ENCODE measurements at places on chromosomes 13 and 19.

DNA sequence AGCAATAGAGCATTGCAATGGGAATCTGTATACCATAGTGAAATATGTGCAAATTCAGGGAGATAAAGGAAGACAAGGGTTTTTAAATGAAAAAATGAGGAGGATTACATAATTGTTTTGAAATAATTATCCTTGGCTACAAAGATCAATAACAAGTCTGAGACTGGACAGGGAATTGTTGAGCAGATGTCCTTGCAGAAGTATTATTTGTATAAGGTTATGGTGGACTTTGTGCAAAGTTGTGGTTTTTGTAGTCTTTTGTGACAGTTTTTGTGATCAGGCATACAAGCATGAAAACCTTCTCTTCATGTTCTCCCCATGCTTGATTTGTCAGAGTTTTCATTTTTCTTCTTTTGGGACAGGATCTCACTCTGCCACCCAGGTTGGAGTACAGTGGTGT is 25.3 kb upstream of the ZNF780A start:
- DNase-seq, result no peak

GRCh38 chr13:20295956-20296355 is 63.8 kb upstream of the GJB6 start:
- no peak for DNase-seq

GRCh38 chr19:2549701-2550191 is 73.8 kb downstream of the GADD45B start:
- no peak for DNase-seq

- no peak for DNase-seq
Observed at GRCh38 chr19:40692212-40692551, 1.7 kb upstream of the NUMBL start.

DNA sequence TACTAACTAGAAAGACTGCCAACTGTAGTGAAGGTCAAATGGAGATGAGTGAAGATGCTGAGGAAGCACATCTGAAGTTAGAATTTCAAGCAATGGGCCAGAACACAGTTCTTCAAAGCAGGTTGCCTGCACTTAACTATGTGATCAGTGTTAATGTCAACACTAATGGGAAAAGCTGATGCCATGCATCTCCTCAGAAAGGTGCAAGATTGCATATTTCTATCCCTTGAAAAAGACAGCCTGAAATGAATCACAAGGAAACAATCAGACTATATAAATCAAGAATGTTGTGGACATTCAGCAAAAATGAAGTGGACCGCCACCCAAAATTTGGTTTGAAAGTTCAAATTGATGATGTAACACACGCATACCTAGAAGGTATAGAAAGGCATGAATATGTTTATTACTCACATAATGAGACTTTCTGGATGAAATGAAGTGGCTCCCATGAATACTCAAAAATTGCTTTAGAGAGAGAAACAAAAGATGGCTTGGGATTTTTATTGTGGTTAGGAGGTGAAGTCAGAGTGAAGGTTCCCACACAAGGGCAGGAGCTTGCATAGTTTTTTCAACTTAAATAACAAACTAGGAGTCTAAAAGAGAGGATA is 522.4 kb downstream of the KCTD12 start:
- DNase-seq, result no peak

- peak; percentile 25 for DNase-seq
Observed at GRCh38 chr19:14393329-14393728, 12.1 kb downstream of the ADGRE5 start.

- DNase-seq, result no peak
Observed at GRCh38 chr13:50366488-50367174, 351.4 kb downstream of the KCNRG start.

- no peak for DNase-seq
Observed at GRCh38 chr19:406135-406781, 2.7 kb downstream of the C2CD4C start.

DNA sequence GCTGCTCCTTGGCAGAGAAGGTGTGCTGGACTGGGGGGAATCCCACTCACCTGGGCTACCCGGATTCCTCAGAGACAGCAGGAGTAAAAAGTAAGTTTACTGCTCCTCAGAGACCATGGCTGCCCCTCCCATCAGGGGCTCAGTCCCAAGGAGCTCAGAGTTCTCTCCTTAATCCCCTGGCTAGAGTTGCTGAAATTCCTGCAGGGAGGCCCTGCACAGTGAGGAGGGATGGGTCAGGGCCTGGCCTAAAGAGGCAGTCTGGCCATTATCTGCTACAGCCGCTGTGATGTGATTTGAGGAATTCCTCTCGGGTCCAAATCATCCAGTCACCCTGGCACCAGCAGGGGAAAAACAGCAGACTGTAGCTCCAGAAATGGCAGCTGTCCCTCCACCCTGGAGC is 502.5 kb downstream of the PCDH17 start:
- no peak for DNase-seq

- no peak for DNase-seq
Observed at GRCh38 chr13:109275852-109276251, 510.5 kb downstream of the IRS2 start.

- no peak for DNase-seq
Observed at GRCh38 chr19:4455719-4456475, 1.7 kb downstream of the UBXN6 start.

GRCh38 chr13:111437417-111437816 is 117.0 kb downstream of the TEX29 start:
- DNase-seq, result no peak

GRCh38 chr19:3580156-3580934 is 4.9 kb upstream of the GIPC3 start:
- DNase-seq, result no peak

DNA sequence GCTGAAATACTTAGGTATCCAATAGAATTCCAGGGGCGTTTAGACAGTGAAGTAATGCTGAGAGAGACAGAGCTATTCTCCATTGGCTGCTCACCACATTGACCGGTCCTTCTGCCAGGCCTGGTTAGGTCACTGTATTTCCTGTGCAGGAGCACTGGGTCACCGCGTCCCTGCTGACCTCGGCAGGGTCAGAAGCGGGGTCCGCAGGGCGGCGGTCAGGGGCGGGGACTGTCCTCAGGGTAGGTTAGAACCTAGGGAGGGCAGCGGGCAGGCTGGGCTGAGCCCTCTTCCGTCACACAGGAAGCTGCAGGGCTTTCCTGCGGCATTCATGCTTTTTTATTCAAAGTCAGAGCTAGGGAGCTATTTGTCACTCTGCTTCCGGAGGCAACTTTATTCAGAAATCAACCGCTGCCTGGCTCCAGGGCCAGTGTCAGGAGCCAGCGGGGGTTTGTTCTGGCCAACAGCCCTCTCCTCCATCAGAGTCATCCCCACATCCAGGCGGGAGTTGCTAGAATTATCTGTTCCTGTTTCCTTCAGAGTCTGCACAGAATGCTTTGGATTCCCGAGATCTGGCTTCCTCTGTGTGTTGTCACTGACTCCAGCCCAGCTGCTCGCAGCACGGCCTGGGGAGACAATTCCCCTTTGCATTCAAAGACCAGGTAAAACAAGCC is 81.2 kb upstream of the WASF3 start:
- no peak for DNase-seq

GRCh38 chr13:27001705-27002104 is 169.9 kb downstream of the USP12 start:
- no peak for DNase-seq

DNA sequence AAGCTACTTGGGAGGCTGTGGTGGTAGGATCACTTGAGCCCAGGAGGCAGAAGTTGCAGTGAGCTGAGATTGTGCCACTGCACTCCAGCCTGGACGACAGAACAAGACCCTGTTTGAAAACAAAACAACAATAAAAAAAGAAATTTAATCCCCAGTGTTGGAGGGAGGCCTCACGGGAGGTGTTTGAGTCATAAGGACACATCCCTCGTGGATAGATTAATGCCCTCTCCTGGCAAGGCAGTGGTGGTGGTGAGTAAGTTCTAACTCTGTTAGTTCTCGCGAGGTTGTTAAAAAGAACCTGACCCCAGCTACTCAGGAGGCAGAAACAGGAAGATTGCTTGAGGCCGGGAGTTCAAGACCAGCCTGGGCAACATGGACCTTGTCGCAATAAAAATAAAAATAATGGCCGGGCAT is 27.6 kb upstream of the SIN3B start:
- no peak for DNase-seq

DNA sequence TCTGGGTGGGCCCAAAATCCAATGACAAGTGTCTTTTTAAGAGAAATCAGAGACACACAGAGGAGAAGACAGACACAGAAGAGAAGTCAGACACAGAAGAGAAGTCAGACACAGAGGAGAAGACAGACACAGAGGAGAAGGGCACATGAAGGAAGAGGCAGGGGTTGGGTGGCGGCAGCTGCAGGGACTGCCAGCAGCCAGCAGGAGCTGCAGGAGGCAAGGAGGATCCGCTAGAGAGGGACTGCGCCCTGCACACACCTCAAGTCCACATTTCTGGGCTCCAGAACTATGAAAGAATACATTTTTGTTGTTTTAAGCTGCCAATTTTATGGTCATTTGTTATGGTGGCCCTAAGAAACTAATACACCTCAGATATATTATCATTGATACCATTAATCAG is 140.6 kb downstream of the ZIC5 start:
- DNase-seq, result no peak

GRCh38 chr13:45219123-45219891 is 18.5 kb upstream of the KCTD4 start:
- DNase-seq, result no peak

DNA sequence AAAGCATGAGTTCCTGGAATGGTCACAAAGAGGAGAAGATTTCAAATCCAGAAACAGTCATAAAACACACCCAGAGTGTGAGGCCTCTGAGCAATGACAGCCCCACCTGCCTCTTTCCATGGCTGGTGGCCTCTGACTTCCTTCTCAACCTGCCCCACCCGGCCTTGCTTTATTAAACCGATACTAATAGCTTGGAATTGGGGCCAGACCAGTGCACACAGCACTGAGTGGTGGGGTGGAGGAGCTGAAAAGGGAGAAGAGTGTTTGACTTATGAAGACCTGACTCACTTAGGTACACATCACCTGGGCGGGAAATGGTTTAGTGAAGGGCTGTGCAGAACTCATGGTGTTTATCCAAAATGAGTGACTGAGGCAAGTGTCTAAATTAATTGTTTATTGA is 20.7 kb upstream of the CEACAM6 start:
- no peak for DNase-seq

GRCh38 chr13:50284540-50284939 is 269.3 kb downstream of the KCNRG start:
- DNase-seq, result no peak

DNA sequence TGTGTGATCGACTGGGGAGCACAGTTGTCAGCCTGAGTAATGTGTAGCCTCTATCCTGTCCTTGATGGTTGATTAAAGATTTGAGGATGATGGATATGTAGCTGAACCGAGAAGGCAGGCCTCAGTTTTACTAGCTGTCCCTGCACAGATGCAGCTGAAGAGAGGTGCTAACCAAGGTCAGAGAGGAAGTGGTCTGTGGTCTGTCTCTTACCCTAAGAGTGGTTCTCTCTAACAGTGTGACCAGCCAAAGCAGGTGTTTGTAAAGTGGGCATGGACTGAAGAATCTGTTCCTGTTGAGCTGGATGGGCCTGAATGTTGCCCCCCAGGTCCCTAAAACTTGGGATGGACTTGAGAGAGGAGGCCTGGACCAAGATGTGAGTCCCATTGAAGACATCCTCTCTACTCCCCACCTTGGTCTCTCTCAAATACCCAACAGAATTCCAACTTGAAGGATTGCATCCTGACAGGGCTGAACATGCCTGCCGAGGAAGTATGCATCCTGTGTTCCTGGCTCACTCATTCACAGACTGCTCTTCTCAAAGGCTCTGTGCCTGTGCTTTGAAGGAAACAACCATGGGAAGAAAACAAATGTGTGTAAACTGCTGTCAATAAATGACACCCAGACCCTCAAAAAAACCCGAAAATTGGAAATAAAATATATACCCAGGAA is 223.8 kb downstream of the MAB21L1 start:
- no peak for DNase-seq

GRCh38 chr13:40668335-40668734 is 1.9 kb upstream of the FOXO1 start:
- no peak for DNase-seq

- no peak for DNase-seq
Observed at GRCh38 chr19:46241626-46242025, 12.1 kb downstream of the IGFL1 start.

- no peak for DNase-seq
Observed at GRCh38 chr13:107043021-107043956, 475.4 kb upstream of the ARGLU1 start.

DNA sequence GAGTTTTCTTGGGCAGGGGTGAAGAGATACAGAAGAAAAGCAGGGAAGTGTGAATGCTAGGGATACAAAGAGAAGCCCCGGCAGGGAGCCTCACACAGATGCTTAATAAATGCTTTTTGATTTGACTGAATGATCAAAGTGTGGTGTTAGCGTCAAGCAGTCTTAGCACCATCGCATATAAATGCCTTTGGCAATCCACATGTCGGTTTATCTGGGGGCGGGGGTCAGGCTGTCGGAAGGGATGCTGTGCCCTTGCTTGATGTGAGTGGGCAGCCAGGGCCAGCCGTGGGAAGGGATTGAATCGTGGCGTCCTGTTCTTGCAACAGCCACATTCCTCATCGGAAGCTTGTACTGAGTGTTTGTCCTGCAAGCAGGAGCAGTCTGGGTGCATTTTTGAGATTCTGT is 173.1 kb downstream of the LACC1 start:
- DNase-seq, result no peak

DNA sequence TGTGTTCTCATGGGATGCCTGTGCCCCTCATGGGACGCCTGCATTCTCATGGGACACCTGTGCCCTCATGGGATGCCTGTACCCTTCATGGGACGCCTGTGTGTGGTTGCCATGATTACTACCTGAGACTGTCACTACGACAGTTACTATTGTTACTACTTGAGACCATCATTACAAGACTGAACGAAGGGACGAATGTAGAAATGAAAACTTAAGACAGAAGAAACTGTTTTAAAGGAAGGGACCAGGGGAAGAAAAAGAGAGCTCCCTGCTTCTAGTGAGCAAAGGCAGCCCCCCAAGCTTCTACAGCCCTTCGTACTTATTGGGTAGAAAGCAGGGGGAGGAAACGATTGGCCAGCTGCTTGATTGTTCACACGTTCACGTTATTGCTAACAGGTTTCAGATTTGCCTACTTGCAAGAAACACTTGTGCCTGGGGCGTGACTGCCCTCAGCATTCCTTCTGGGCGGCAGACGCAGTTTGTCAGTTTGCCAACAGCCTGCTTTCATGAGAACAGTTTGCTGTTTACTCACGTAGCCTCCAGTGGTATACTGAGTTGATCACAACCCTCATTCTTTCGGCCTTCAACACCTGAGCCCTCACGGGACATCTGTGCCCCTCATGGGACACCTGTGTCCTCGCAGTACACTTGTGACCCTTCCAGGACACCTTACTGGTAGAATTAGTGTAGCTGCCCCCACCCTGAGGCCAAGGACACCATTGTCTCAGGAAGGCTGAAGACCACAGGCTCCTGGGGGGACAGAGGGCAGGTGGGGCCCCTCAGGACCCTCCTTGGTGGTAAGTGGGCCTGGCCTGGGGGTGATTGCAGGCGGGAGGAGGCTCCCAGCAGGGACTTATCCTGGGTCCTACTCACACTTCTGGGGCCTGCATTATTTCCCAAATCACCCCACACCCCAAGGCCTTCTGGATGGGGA is 2.5 kb upstream of the S1PR4 start:
- DNase-seq, result no peak

DNA sequence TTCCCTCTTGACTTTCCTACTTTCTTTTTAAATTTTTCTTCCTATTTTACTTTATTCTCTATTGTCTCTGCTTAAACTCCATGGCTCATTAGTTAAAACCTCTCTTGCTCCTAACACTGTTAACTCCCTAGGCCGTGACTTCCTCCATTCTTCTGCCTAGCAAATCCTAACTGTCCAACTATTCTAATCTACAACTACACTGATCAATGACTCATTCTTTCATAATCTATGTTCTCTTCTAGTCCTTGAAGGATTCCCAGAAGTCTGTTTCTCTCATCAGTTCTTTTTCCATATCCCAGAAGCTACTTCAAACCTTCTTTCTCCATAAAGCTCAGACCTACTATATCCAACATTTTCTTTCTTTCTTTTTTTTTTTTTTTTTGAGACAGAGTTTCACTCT is 66.9 kb downstream of the MICU2 start:
- DNase-seq, result no peak
